T follicular helper cell (primary cell): ENCODE measurements at places on chromosomes 2 and 18.

- no peak for DNase-seq
These were observed 45.5 kb downstream of the SLC66A2 start for GRCh38 chr18:79905993-79906392.

DNA sequence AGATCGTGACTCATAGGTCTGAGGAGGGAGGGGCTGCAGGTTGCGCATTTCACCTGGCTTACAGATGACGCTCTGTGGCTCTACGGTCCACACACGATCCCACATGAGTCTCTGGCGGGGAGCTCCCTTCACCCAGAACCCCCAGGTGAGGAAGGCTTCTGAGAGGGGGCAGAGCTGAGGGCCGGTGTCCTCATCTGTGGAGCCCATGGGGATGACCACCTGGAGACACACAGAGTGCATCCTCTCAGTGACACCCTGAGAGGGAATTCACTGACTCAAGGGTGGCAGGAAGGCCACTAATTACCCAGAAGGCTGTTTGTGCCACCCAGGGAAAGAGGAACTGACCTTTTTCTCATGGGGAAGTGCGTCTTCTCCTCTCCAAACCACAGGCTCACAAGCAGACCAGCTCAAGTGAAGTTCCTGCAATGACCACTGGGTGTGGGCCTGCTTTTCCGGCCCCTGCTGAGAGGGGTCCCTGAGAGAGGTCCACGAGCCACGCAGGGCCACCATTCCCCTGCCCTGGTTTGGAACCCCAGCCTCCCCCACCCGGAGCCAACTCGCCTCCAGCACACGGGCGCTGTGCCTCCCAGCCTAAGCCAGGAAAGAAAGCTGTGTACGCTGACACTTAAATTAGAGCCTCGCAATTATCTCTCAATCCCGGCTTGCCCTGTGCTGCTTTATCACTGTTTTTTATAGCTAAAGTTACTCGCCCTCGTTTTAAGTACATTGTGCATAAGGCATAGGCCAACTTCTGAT lies 114.1 kb downstream of the BCL11A start:
- no peak for DNase-seq

DNA sequence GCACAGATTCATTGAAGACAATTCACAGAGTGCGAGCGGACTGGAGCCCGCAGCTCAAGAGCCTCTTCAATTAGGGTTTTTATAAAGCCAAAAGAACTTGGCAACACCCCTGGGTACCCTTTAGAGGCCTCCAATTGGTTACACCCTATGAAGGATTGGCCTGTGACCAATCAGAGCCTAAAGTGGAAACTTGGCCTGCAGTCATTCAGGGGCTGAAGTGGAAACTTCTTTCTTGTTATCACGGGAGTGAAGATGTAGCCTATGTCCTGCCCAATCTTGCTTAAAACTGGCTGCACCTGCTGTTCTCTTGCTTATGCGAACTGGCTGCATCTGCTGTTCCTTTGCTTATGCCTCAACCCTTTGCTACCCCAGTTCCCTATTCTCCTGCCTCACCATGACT lies 1.8 kb upstream of the HJURP start:
- no peak for DNase-seq

GRCh38 chr2:7429733-7430132 lies 512.5 kb downstream of the RNF144A start:
- DNase-seq: no peak

DNA sequence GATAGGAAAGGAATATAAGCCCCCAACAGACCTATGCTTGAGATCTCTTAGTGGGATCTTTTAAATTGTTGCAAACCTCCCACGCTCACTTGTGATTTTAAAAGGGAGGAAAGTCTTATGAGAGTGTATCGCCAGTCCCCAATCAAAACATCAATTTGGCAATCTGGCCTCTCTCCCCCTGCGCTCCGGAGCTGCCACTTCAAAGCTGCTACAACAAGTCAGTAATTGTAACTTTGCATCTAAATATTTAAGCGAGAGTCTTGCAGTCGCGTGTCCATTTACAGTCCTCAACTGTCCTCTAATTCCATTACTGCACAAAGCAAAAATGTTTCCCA lies 8.4 kb downstream of the PAX3 start:
- DNase-seq: no peak

- DNase-seq: no peak
These were observed 116.0 kb downstream of the GALR1 start for GRCh38 chr18:77365667-77366066.

DNA sequence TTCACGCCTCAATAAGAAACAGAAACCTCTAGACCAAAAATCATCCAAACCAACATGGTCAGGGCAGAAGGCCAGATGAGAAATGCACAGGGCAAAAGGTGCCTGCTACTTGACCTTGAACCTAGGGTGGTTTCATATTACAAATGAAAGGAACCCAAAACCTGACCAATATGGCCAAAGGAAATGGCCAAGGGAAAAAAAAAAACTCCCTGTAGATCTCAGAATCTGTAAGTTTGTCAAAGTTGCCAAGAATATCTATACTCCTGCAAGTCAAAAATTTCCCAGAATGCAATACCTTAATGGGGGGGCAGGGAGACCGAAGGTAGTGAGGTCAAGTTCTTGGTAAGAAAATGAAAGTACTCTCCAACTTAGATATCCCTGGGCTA lies 47.2 kb downstream of the HIBCH start:
- no peak for DNase-seq

- no peak for DNase-seq
These were observed 87.5 kb downstream of the TCF4 start for GRCh38 chr18:55500316-55501086.

- no peak for DNase-seq
These were observed 456 bp downstream of the LRP1B start for GRCh38 chr2:142130111-142131009.

DNA sequence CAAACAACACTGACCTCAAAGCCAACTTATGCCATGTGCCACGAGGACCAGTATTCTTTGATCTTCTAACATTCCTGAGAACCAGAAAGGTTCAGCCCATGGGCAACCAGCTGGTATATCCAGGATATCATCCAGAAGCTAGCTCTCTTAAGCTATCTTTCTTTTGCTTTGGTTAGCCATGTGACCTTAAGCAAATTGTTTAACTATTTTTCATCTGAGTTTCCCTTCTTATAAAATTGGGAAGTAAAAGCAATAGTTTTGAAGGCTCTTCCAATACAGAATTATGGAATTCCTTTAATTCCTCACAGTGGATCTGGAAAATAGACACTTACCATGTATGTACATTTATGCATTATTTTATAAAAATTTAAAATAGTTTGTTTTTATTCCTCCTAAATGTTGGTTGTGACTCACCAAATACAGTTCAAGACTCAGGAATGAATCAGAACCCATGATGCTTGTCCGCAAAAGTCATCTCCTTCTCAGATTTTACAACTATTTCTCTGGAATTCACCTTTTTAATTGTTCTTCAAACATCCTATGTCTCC lies 435.7 kb downstream of the ZEB2 start:
- DNase-seq: no peak

DNA sequence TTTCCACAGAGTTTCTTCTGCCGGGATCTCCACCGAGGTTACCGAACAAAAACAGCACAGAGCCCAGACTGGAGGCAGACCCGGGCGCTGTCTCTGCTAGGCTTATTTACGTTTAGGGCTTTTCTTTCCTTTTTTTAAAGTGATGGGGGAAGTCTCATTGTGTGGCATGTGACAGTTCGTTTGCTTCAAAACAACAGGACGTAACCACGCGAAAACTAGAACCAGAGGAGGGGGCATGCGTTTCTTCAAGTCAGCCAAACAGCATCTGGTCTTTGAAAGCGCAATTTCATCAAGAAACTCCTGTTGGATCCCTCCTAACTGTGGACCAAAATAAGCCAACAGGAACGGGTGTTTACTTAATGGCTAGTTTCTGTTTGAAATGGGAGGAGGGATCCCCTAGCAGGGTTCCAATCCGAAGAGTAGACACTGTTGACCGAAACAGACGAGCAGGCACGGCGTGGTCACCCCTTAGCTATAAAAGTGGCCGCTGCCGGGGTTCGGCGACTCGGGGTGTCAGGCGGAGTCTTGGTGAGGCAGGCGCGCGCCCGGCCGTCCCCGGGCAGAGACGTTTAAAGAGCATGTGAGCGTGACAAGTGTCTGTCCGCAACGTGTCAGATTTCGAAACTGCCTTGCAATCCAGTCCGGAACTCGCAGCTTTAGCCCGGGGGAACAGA lies 997 bp upstream of the TGIF1 start:
- peak; percentile 72 for DNase-seq

DNA sequence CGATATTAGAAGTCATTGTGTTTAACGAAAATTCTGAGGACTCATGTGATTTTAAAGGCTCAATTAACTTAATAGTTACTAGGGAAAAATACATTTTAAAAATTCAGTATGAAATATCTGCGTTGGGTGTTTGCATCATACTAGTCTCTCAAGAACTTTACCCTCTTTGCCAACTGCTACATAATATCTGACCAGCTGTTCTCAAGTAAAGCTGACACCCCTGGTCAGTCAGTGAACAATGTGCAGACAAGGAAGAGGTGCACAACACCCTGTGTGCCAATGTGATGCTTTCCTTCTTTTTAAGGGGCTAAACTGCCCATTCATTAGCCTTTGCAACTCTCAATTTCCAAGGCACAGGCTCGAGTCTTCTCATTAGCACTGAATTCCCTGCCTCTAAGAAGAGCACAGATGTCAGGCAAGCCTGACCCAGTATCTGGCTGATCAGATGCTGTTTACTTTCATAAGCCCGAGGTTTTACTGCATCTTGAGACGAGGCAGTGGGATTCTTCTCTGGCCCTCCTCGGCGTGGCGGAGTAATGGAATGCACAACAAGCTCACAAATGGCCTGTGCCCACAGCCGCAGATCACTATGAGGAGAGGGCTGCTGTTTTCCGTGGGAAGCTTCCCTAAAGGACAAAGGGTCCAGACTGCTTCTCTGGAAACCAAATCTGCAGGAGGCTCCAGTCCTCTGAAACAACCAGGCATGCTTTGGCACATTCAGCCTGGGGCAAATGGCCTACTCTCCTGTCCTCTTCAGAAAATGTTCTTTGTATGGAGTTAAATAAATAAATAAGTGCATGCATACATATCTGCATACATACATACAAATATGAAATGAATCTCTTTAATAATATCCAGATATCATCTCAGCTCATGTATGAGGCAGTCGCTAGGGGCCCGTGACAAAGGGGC lies 240.3 kb downstream of the ZNF521 start:
- no peak for DNase-seq

GRCh38 chr2:152560166-152560565 lies 157.1 kb downstream of the PRPF40A start:
- DNase-seq: no peak

DNA sequence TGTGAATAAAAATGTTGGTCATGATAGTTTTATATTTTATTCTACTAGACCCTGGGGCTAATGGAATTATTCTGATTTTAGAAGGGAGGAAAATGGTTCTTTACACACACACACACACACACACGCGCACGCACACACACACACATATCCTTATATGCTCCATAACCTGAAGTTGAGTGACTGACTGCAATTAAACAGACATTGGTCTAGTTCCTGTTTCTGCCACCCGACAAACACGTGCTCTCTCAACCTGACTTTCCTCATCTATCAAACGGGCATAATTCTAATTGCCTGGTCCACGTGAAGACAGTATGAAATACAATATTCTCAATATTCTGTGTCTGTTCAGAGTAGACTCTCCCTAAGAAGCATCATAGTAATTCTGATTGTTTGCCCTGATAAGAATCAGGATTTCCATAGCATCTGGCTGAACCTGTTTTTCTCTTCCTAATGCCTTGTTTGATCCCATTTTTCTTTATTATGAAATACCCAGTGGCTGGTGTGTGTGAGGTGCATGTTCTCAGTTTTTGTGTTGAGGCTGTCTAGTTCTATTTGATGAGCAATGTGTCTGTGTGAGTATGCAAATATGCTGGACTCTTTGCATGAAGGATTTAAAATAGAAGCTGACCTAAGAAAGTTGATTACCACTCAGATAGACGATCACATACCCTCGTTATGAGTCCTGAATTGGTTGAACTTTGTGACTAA lies 51.0 kb downstream of the SETBP1 start:
- no peak for DNase-seq

DNA sequence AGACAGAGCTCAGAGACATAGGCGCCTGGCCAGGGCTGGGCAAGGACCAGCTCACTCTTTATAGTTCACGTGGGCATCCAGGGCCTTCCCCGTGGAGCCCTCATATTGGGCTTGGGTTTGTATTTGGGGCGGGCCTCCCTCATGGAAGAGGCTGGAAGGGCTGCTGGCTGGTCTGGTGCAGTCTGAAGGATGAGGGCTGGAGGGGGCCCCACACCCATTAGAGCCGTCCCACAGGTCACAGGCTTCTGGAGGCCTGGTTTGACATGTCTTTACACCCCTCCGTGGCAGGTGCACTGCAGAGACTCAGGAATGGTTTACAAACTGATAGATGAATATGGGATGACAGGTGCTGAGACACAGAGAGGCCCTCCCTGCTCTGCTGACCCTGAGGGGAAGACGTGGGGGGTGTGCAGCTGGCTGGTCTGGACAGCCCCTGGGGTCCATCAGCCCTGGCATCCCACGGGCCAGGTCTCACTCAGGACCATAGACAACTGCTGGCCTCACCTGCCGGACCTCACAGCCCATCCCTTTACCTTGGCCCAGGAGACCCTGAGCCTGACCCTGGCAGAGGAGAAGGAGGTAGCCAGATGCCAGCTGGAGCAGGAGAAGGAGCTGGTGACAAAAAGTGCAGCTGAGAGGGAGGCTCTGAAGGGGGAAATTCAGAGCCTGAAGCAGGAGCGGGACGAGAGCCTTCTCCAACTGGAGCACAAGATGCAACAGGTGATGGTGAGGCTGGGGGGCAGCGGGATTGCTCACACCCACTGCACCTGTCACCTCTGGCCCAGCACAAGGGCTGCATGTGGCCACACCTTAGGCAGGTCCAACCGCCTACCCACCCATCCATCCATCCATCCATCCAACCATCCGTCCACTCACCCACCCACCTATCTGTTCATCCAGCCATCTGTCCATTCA lies 43.9 kb downstream of the CROCC2 start:
- DNase-seq: no peak

DNA sequence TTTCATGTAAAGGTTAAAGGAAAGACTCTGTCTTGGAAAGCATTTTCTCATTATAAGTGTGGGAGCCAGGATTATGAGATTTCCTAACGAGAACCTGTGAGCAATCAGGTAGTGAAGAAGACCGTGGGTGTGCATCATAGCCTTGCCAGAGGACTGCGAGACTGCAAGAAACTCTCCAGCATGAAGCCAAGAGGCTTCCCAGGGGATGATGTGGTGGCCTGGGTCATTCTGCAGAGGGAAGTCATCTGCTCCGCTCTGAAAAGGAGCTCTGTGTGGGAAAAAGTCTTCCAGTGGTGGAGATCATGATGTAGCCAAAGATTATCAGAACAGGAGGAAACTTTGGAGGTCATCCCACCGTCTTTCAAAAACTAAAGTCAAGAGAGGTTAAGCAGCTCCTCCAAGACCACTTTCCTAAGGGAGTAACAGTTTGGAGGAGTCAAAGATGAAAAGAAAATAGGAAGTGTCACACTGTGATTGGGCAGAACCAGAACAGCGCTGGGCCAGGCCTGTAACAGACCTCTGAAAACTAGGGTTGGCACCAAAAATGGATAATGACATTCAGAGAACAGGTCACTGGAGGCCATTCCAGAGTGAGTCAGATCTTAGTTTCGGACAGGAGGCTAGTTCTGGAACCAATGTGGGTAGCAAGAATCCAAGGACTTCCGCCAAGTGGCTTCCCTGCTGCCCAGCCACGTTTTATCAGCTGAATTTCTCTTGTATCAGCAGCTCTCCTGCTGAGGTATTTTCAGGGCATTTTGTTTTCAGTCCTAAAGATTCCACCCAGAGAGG lies 113.0 kb downstream of the LRATD1 start:
- no peak for DNase-seq

GRCh38 chr2:203446071-203446481 lies 89.0 kb downstream of the RAPH1 start:
- DNase-seq: no peak

- no peak for DNase-seq
These were observed 285.5 kb upstream of the NETO1 start for GRCh38 chr18:73153271-73153670.
